ENCODE measurements at places on chromosomes 2 and 18. TPM values are rescaled to one million over a fixed set of nuclear protein-coding genes. Genes with fewer than 3 reads are reported as not detected.
A peak's percentile ranks its signal among the peaks of the same experiment; 100 is the strongest.

HAAO gene
- total RNA-seq: not detected

CCDC74A gene
- 4.6 TPM for total RNA-seq

GKN2 gene
- total RNA-seq: not detected

ANKRD30B gene
- not detected for total RNA-seq

VWC2L gene
- not detected for total RNA-seq

TNFRSF11A gene
- total RNA-seq: 9.7 TPM

CCDC141 gene
- total RNA-seq: 12.5 TPM

GRCh38 chr18:25364732-25365131, 12.8 kb upstream of the ZNF521 start:
- DNase-seq: no peak

DNA sequence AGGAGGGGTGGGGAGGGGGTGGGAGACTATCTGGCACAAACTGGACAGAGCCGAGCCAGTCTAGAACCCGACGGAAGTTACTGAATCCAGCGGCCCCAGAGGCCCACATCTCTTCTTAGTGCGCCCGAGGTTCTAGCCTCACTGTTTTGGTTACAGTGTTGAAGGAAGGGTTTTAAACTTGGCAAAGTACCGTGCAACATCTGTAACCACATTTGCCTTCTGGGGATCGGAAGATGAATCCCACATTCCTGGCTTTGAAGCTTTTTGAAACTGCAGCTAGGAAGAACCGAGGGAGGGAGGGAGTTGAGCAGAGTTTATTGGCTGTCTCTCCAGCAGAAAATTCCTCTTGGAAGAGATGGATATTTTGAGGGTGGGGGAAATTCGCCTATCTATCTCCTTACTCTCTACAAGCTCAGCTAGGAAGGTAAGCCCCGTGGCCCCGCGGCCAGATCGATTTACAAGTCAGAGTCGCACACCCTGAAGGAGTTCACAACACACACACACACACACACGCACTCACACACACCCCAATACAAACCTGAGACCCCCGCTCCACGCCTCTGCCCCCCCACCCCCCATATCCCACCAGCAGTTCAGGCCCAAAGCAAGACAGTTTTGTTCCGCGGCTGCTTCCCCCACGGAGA, 1.0 kb downstream of the ACVR1 start:
- peak; percentile 43 for DNase-seq

DNA sequence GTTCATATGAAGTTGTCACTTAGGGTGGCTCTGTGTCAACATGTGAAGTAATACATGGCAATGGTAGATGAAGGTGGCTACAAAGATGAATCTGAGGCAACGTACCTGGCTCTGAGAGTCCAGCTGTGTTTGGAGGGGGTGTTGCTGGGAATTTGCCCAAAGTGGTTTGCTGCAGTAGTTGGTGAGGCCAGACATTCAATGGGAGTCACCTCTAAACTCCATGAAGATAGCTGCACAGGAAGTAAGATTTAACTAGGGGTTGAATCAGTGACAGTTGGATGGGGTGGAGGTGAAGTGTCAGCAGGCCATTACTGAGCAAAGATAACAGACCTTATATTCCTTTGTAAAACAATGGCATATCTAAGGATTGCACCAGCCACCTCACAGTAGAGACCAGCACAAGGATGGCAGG, 71.8 kb downstream of the NUP35 start:
- no peak for DNase-seq

DNA sequence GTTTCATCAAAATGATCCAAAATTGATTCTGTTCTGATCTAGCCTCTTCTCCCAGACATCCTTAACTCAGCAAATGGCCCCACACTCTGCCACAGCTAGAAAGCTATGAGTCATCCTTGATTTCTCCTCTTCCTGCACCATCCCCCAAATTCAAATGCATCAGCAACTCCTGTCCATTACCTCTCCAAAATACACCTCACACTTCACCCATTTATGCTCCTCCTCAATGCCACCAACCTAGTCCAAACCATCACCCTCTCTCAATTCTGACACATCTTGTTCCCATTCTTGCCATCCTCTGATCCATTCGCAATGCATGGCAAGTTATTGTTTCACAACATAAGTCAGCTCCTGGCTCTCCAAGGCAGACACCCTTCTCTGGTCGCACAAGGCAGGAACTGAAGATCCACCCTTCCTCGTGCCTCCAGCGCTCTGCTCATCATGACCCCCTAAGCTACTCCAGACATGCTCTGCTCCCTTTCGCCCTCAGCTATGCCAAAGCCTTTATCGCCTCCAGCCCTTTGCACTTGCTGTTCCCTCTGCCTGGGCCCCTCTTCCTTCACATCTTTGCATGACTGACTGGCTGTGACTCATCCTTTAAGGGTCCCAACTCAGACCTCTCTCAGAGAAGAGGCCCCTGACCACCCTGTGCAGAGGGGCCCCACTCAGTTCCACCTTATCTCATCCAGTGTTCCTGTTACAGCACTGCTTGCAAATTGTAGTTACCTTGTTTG, 83.6 kb downstream of the MREG start:
- DNase-seq: no peak

DNA sequence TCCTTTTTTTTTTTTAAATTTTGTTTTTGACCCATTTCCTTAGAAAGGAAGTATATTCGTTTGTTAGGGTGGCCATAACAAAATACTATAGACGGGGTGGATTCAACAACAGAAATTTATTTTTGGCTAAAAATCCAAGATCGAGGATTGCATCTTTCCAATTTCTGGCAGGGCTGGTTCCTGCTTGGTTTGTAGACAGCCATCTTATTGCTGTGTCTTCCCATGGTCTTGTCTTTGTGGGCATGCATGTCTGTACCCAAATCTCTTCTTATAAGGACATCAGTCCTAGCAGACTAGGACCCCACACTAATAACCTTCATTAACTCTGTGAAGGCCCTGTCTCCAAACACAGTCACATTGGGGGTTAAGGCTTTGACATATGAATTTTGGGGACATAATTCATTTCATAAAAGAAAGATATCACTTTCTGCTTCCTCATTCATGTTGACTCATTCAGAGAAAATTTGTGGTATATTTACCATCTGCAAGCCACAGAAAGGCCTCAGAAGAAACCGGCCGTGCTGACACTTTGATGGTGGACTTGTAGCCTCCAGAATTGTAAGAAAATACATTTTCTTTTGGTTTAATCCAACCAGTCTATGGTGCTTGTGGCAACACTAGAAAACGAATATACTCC, 262.1 kb downstream of the LPIN1 start:
- DNase-seq: no peak

GRCh38 chr2:85886590-85886989, 2.2 kb downstream of the ST3GAL5 start:
- no peak for DNase-seq

- no peak for DNase-seq
Observed at GRCh38 chr2:72934683-72935610, 17.6 kb downstream of the EMX1 start.

GRCh38 chr2:147198651-147199171, 646.1 kb upstream of the ACVR2A start:
- DNase-seq: no peak

GRCh38 chr2:74894272-74894981, 60.5 kb downstream of the HK2 start:
- DNase-seq: no peak

DNA sequence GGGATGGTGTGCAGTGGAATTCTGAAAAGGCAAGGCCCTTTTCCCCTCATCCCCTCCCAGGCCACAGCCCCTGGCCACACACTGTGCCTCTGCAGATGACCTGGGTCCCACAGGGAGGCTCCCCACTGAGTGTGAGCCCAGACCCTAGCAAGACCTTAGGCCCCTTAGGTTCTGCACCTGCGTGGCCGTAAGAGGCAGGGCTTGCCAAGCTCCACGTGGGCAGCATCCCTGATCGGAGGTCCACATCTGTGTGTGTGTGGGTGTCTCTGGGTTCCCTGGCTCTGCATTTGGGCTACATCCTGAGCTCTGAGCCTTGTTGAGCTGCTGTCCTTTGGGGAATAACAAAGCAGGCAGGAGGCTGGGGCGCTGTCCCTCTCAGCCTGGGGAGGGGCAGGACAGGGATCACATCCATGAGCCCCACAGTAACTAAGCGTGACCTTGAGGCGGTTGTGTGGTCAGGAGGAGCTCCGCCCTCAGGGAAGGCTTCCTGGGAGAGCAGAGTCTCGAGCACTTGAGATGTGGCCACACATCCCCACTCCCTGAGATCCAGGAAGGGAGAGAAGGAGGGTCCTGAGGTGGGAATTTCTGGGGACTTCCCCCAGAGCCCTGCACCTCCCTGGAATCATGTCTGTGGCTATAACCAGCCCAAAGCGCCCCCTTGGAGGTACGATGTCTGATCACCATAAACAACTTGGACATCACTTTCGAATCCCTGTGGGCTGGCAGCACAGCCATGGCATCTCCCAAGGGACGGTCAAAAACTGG, 84.8 kb downstream of the STPG4 start:
- DNase-seq: no peak

DNA sequence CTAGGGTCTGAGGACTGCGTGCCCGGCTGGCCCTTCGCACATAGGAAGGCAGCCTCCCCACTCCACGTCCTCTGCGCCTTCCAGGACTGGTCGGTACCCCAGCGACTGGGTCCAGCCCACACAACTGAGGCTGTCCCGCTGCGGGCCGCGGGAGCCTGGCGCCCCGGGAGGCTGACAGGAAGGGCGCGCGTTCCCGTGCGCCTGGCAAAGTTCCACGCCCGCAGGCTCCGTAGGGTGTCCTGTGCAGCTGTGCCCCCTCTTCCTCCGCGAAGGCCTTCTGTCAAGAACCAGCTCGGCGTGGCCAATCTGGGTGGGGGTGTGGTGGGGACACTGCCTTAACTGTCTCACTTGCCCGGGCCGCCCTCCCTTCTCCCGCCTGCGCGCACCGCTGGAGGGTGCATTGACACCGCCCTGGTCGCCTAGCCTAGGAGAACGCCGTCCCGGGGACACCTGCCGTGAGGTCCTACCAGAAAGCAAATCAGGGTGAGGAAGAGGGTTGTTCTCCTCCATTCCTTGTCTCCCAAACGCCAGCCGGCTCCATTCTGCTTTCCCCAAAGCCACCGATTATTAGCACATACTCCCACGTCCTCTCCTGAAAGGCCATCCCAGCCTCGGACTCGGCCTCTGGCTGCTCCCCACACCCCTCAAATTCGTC, 618 bp upstream of the LYPD1 start:
- DNase-seq: no peak

DNA sequence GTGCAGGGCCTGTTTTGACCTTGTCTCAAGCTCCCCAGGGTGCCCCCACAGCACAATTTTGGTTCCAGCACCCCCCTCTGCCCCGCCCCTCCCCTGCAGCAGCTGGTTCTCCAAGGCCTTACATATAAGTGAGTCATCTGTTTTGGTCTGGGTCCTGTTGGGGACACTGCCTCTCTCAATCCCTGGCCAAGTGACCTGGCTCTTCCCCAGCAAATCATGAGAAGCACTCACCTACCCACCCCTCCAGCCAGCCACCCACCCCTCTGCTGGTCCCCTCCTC, 90.5 kb downstream of the INHBB start:
- no peak for DNase-seq

DNA sequence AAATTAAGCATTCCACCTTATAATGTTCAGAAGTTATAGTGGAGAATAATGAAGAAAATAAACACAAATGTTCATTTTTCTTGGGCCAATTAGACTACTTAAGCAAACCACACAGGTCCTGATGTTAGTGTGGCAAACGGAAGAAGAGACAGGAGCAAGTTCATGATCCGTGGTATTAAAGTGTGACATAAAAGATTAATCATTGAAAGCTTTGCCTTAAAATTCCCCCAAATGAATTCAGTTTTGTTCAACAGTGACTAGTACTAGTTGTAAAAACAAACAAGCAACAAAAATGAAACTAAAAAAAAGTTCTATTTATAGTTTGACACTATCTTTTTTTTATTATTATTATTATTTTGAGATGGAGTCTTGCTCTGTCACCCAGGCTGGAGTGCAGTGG, 73.7 kb downstream of the RFTN2 start:
- DNase-seq: no peak

GRCh38 chr2:144159240-144159639, 360.7 kb downstream of the ZEB2 start:
- DNase-seq: no peak

GRCh38 chr2:46294176-46294836, 2.9 kb upstream of the EPAS1 start:
- DNase-seq: peak; percentile 66

- no peak for DNase-seq
Observed at GRCh38 chr2:36388472-36388871, 32.9 kb downstream of the CRIM1 start.
